IMR-90 (cell line): ENCODE measurements at places on chromosomes 16 and 17. TPM values are rescaled to one million over a fixed set of nuclear protein-coding genes. Genes with fewer than 3 reads are reported as not detected.

The YBX2 gene
- total RNA-seq = not detected in 2 replicates

- peak; percentile 18 for DNase-seq
These were observed 832 bp downstream of the ETV4 start for GRCh38 chr17:43545383-43545632.

GRCh38 chr17:76841776-76842405 is 26.3 kb upstream of the MGAT5B start:
- DNase-seq = no peak

The CDRT15 gene
- total RNA-seq = not detected in 2 replicates

DNA sequence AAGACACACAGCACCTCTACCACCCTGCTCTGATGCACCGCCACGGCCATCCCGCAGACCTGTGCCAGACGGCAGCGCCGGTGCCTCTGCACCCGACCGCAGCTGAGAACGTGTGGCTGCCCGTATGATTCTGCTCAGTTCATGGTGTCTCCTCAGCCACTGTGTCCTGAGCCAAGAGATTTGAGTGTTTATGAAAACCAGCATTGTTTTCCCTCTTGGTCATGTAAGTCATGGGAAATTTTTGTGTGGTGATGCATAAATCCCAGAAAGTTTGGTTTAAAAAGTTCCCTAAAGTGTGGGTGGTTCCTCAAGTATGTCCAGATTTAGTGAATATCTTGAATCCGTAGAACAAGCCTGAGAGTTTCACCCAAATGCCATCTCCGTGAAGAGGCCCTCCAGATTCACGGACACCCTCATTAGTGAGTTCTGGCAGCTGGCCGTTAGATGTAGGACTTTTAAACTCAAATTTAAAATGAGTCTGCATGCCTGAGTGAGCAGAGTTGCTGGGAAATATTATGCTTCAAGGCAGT is 57.6 kb downstream of the CDRT4 start:
- DNase-seq = peak; percentile 98

- peak; percentile 80 for DNase-seq
These were observed 16.4 kb downstream of the SAP30BP start for GRCh38 chr17:75683583-75683982.
